ENCODE measurements at places on chromosomes 1 and 21.

GRCh38 chr1:103373991-103374390 lies 151.5 kb upstream of the RNPC3 start:
- no peak for DNase-seq

- DNase-seq: no peak
Measured at GRCh38 chr1:192232817-192233417, 74.7 kb downstream of the RGS18 start.

- no peak for DNase-seq
Measured at GRCh38 chr1:25204797-25205480, 27.4 kb downstream of the SYF2 start.

GRCh38 chr1:183699616-183700160 lies 46.6 kb upstream of the APOBEC4 start:
- no peak for DNase-seq

DNA sequence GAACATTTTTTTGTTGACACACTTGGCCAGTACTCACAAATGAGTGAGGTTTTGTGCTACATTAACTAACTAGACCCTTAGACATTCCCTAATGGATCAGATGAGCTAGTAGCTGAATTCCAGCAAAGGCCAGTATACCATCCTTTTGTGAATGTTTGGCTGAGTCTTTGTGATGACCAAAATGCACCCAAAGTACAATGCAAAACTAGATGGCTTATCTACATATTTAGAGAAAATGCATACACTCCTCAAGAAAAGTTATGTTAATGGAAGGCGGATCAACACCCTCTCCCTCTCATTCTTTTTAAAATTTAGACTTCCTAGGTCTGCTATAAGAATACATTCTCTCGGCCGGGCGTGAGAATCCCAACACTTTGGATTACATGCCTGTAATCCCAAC lies 20.1 kb upstream of the DNAJC28 start:
- no peak for DNase-seq

GRCh38 chr1:84060781-84061180 lies 61.8 kb upstream of the TTLL7 start:
- no peak for DNase-seq

DNA sequence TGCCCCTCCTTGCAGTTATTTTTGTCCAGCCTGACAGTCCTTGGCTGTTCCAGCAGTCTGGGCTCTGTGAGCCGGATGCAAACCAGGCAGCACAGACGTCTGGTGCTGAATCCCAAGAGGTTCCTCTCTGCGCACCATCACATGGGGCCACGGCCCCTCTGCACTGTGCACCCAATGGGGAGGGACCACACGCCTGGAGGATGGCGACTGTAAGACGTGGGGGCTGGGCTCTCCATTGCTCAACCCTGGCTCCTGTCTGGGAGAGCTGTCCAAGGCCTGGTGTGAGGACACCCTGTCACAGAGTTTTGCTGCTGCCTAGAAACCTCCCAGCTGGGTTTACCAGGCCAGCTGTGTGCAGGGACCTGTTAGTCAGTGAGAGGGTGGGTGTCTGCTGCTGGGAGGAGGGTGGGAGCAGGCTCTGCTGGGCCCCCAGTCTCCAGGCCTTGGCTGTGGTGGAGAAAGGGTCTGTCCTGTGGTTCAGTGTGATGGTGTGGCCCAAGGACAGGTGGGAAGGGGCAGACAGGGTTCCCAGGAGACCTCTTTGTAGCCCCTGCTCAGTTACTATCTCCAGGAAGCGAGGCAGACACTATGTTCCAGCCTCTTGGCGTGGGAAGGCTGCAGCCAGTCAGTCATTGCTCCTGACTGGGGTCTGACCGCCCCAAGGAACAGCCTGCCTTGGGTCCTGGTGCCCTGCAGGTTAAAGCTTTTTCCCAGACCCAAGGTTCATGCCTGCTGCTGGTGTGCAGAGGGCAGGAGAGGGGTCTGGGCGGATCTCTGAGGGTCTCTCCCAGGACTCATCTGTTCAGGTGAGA lies 13.8 kb downstream of the HEYL start:
- no peak for DNase-seq

DNA sequence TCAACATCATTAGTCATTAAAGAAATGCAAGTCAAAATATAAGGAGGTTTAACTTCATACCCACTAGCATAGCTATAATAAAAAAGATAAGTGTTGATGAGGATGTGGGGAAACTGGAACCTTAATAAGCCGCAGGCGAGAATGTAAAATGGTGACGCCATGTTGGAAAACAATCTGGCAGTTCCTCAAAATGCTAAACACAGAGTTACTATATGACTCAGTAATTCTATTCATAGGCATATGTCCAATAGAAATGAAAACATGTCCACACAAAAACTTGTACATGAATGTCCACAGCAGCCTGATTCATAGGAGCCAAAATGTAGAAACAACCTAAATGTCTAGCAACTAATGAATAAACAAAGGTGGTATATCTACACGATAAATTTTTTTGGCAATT lies 23.2 kb downstream of the DDX59 start:
- DNase-seq: no peak

- DNase-seq: no peak
Measured at GRCh38 chr1:38044221-38045215, 2.1 kb downstream of the POU3F1 start.

- no peak for DNase-seq
Measured at GRCh38 chr1:179447489-179447888, 81.7 kb downstream of the AXDND1 start.

- no peak for DNase-seq
Measured at GRCh38 chr1:227449051-227449450, 114.3 kb upstream of the ZNF678 start.

DNA sequence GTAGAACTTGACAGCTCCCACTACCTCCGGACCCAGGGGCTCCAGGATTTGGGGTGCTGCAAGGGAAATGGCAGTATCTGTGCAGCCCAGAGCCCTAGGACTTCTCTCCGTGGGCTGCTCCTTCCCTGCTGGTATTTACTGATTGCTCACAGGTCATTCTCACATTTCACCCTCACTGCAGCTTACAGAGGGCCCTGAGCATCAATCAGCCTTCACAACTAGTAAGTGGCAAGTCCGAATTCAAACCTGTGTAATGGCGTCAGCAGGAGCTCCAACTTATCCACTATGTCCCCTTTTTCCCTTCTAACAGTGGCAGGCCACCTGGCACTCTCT lies 32.4 kb downstream of the PIK3C2B start:
- DNase-seq: no peak

- no peak for DNase-seq
Measured at GRCh38 chr1:26359981-26360806, 6.3 kb upstream of the CRYBG2 start.

- DNase-seq: no peak
Measured at GRCh38 chr1:204989266-204990058, 53.5 kb upstream of the CNTN2 start.

DNA sequence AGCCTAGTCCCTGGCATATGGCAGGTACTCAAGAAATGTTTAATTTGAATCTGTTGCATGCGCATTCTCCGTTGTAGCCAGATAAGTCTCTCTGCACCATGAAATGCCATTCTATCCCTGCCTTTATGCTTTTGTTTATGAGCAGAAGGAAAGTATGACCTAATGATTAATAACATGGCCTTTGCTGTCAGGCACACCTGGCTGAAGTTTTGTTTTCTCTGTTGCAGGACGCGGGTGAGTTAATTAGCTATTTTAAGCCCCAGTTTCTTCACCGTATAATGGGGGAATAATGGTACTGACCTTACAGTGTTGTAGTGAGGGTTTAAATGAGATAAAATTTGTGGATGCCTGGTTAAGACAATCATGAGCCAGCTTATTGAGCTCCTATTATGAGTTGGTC lies 87.7 kb downstream of the ST6GALNAC3 start:
- no peak for DNase-seq
